Purkinje cell (primary cell): ENCODE measurements at places on chromosomes 1 and 21. TPM values are rescaled to one million over a fixed set of nuclear protein-coding genes. Genes with fewer than 3 reads are reported as not detected.

The CRYAA gene
- not detected in 2 replicates for polyA plus RNA-seq

The NOS1AP gene
- polyA plus RNA-seq: 0.69 and 4.8 TPM in 2 replicates

The FMO2 gene
- polyA plus RNA-seq: 0.34 TPM in 1 of 2 replicates, not detected in the other

The GJC2 gene
- polyA plus RNA-seq: 0.17 and 0.28 TPM in 2 replicates

The GBP5 gene
- not detected in 2 replicates for polyA plus RNA-seq

The AMY1A gene
- polyA plus RNA-seq: not detected in 2 replicates

The OR2M3 gene
- polyA plus RNA-seq: not detected in 2 replicates

The DMAP1 gene
- 5.7 and 19.5 TPM in 2 replicates for polyA plus RNA-seq

The GLMP gene
- 12.5 and 19.4 TPM in 2 replicates for polyA plus RNA-seq

The TMEM9 gene
- 104 and 126 TPM in 2 replicates for polyA plus RNA-seq

The C1orf226 gene
- polyA plus RNA-seq: 0.78 and 1.1 TPM in 2 replicates

The RGSL1 gene
- polyA plus RNA-seq: 0.13 TPM in 1 of 2 replicates, not detected in the other

The SPRR3 gene
- polyA plus RNA-seq: not detected in 2 replicates

The GRIK3 gene
- polyA plus RNA-seq: 0.32 and 2.2 TPM in 2 replicates

The C1orf185 gene
- polyA plus RNA-seq: not detected in 2 replicates

The LCE2C gene
- not detected in 2 replicates for polyA plus RNA-seq

The B3GALT5 gene
- polyA plus RNA-seq: 0.11 TPM in 1 of 2 replicates, not detected in the other

The CDC42SE1 gene
- polyA plus RNA-seq: 11.7 and 17.5 TPM in 2 replicates

The SYT2 gene
- 21.8 and 30.2 TPM in 2 replicates for polyA plus RNA-seq

The CD53 gene
- not detected in 2 replicates for polyA plus RNA-seq

The RIPK4 gene
- polyA plus RNA-seq: not detected in 2 replicates

The LIN9 gene
- 1.7 and 2.3 TPM in 2 replicates for polyA plus RNA-seq

The HUNK gene
- polyA plus RNA-seq: 22.5 and 27.2 TPM in 2 replicates

The NUDT17 gene
- polyA plus RNA-seq: 3.6 and 6.9 TPM in 2 replicates

The ARTN gene
- polyA plus RNA-seq: 0.36 TPM in 1 of 2 replicates, not detected in the other

The SLAMF1 gene
- polyA plus RNA-seq: not detected in 2 replicates

The CELA3A gene
- not detected in 2 replicates for polyA plus RNA-seq

The MYOG gene
- polyA plus RNA-seq: not detected in 2 replicates

The VWA5B1 gene
- not detected in 2 replicates for polyA plus RNA-seq

The CHIA gene
- not detected in 2 replicates for polyA plus RNA-seq

The ZC3H12A gene
- not detected in 2 replicates for polyA plus RNA-seq

The TRIM63 gene
- not detected in 2 replicates for polyA plus RNA-seq

The PCSK9 gene
- polyA plus RNA-seq: 3.5 and 4.3 TPM in 2 replicates

The RASSF5 gene
- 4.4 and 5.6 TPM in 2 replicates for polyA plus RNA-seq

The LCE4A gene
- polyA plus RNA-seq: not detected in 2 replicates

The DCDC2B gene
- polyA plus RNA-seq: not detected in 2 replicates
